NCI-H1436 treated with DMSO at 0.1 percent for 48 hours (cell line): ENCODE measurements at places on chromosomes 13 and 19.

DNA sequence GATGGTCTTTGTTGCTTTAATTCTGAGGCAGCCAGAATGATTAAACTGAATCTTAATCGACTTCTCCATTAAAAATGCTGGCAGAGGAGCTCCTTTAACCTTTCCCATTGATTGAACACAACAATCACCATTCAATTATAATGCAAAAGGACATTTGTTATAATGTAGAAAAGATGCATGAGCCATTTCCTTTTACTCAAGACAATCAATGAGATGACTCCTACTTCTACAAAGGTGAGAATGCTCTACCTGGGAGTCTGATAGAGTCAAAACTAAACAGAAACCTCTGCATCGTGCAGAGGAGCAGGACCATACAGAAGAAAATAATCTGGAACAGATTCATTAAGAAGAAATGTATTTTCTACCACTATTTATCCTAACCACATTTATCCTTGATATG lies 253.6 kb upstream of the DACH1 start:
- DNase-seq = no peak

DNA sequence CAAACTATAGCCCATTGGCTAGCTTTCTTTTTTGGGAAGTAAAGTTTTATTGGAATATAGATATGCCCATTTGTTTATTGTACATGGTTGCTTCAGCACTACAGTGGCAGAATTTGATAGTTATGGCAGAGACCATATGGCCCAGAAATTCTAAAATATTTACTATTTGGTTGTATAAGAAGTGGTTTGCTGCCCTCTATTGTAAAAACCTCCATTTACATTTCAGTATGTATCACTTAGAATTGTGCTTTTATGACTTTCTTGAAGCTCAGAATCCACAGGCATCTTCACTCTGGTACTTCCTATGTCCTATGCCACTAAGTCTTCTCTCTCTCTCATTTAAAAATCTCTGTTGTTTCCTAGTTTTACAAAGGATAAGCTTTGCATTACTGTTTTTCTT lies 37.7 kb downstream of the DLEU7 start:
- DNase-seq = no peak

DNA sequence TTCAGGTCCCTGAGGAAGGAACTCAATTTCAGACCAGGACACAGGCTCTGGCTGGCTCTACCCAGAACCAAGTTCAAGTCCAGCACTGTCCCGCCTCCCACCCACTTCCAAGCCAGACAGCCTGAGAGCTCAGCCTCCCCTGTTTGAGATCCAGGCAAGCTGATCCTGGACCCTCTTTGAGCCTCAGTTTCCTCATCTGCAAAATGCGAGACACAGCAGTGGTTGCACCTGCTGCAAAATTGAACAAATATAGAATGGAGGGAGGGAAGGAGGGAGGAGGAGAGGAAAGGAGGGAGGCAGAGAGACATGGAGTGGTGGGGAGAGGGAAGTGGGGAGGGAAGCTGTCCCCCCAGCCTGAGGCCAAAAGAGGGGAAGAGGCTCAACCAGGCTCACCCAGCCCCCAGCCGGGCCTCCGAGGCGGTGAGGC lies 751 bp downstream of the TMEM221 start:
- DNase-seq = no peak

- DNase-seq = no peak
Observed at GRCh38 chr13:46185634-46186033, 3.7 kb upstream of the LCP1 start.

GRCh38 chr19:51610576-51610975 lies 19.6 kb downstream of the SIGLEC5 start:
- no peak for DNase-seq

DNA sequence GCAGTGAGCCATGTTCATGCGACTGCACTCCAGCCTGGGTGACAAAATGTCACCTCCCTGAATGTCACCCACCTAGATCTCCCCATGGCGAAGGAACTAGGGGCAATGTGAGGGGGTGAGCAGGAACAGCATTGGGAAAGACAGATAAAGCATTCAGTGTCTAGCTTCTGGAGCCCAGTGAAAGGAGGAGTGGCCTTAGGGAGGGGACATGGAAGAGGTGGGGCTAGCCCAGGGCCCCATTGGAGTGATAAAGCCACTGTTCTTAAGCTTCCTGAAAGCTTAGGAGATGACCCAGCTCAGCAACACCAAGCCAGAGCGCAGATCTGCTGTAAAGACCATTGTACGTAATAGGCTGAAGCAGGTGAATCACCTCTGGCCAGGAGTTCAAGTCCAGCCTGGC lies 13.0 kb upstream of the KCNN1 start:
- no peak for DNase-seq

DNA sequence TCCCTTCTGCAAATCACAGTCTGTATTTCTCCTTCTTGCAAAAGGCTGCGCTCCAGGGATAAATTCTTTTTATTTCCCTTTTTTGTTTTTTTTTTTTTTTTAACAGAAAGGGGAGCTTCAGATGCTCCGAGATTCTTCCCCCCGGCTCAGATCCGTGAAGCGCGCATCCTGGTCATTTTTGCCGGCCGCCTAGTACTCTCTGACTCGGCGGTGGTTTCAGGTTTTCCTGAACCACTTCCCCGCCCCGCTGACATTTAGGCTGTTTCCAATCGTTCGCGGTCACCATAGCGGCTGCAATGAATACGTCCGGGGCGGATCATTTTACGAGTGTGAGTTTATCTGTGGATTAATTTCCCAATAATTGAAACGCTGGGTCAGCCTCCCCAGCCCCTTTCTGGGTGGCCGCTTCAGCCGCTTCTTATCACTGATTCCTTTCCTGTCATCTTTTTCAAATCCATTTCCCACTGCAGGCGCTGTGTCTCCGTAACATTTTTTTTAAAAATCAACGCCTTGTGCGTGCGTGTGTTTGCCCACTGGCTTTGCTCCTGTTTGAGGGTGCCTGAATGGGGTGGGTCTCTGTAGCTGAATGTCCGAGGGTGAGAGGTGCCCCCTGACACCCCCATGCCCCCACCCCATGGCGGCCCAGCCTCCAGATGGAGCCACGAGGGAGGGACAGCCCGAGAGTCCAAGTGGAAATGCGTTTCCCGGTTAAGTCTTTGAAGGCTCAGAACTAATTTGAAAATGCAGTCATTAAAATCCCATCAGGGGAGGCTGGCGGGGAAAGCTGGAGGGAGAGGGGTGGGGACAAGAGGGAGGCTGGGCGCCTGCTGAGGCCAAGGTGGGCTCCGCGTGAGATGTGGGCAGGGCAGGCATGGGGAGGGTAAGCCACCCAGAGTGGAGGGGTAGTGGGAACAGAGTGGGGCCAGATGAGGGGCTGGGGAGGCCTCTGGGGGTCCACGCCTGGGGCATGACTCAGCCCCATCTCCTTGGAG lies 10.6 kb downstream of the ONECUT3 start:
- no peak for DNase-seq

DNA sequence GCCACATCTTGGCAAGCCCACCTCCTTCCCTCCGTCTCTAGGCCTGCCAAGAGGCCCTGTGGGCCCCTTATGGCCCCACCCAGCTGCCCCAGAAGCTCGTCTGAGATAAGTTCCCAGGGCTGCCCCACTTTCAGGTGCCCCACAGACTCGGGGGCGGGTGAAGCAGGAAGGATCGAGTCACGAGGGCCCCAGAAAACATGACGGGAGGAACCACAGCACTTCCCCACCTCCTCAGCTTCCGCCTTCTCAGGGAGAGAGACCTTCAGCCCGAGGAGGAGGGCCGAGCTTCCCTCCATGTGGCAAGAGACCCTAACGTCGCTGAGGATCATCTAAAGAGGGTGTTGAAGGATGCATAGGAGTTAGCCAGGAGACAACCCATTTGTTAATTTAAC lies 4.5 kb upstream of the IL12RB1 start:
- no peak for DNase-seq

- DNase-seq = no peak
Observed at GRCh38 chr13:92012787-92013186, 614.4 kb downstream of the GPC5 start.

- DNase-seq = no peak
Observed at GRCh38 chr13:68808456-68808855, 1299.2 kb upstream of the ATXN8OS start.
